WERI-Rb-1 (cell line): ENCODE measurements at places on chromosomes 5 and 9.

DNA sequence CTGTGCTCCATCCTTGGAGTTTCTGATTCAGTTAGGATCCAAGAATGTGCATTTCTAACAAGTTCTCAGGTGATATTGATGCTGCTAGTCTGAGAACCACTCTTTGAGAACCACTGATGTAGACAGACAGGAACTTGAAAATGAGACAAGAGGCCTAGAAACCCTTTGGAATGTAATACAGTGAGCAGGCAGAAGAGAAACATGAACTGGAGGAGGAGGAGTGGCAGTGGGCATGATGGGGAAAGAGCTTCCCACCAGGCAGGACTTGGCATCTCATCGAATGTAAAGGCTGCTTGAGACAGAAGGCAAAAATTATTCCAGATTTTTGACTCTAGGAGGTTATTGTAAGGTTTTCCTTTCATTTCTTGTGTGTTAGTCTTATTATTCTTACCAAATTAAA is 295.8 kb upstream of the SGCD start:
- DNase-seq, result no peak

DNA sequence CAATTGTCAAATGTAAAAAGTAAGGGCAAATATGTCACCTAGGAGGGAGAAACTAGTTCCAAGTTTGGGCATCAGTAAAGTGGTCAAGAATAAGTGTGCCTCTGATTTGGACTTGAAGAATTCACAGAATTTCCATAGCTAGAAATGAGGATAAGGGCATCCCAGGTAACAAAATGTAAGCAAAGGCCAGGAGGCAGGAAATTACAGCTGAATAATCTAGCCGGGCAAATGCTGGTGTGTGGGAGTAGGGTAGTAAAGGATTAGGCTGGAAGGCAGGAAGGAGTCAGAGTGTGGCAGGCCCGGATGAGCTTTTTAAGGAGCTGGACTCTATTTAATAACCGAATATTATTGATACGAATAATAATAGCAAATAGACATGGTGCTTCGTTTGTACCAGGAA is 144.9 kb upstream of the EGFLAM start:
- no peak for DNase-seq

DNA sequence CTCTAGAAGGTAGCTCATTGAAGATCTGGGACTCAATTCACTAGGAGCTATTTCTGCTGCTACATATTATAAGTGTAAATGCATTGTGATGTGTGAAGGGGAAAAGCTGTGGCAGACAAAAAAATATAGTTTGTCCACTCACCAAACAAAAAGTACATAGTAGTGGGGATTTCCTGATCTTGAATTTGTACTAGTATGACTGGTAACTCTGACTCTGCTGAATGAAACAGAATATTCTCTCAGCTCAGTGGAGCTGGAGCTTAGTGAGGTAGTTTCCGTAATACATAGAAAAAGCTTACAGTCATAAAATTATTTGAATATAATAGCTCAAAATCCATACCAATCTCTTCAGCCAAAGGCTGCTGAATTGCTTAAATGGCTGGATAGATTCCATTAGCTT is 455.6 kb upstream of the CD180 start:
- no peak for DNase-seq

- DNase-seq, result no peak
These were observed 534.8 kb downstream of the PSAT1 start for GRCh38 chr9:78831726-78832125.

GRCh38 chr5:59582746-59583145 is 310.8 kb downstream of the PDE4D start:
- DNase-seq, result no peak

- DNase-seq, result no peak
These were observed 151.8 kb upstream of the GDNF start for GRCh38 chr5:37991301-37992299.

DNA sequence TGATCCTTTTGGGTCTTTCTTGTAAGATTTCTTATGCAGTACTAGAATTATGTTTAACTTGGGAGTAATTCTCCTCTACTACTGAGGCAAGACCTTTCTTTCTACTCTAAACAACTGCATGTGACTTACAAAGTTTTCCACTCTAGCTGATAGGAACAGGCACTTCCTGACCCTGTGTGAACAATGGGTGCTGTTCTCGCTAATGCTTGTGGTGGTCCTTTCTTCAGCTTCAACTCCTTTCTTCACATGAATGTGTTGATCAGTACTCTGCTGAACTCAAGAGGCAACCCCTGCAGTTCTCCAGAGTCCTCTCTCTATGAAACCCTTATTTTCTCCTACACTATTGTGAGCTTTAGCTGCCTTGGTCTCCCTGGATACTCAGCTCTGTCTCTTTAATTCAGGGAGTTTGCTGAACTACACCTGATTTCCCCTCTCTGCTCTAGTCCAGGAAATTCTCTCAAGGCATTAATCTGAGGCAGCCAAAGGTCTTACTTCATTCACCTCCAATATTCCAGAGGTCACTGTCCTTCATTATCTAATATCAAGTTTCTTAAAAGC is 484.6 kb upstream of the PIK3R1 start:
- no peak for DNase-seq

- DNase-seq, result no peak
These were observed 42.4 kb downstream of the ZNF608 start for GRCh38 chr5:124703995-124704394.

DNA sequence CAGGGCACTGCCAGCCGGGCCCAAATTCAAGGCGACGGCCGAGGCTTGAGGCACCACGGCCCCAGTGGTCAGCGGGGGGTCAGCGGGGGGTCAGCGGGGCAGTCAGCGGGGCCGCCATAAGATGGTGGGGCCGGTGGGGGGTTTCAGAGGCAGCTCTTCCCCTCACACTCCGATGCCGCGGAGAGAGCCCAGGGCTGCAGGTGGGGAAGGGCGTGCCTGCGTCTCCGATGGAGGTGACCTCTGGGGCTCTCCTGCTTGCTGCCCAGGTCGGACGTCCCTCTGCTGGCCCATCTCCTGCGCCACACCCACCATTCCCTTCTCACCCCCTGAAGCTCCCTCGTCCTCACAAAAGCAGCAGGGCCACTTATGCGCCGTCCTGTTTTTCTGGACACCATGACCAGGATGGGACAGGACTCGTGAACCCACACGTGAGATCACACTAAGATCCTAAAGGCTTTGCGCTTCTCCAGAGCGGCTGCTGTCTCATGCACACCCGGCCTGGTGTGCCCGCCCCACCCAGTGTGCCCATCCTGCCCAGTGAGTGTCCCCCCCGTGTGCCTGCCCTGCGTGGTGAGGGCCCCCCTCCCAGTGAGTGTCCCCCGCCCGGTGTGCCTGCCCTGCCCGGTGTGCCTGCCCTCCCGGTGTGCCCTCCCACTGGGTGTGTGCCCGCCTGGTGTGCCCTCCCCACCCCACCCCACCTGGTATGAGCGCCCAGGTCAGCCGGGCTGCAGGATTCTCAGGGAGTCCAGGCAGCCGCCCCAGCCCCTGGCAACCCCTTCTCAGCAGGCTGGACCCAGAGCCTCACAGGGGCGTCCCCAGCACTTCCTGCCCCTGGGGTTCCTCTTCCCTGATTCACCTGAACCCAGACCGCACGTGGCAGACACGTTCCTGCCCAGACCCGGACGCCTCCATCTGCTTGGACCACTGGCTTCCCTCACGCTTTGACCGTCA is 48.7 kb upstream of the NKD2 start:
- DNase-seq, result no peak
